ENCODE measurements at places on chromosomes 1 and 21. TPM values are rescaled to one million over a fixed set of nuclear protein-coding genes. Genes with fewer than 3 reads are reported as not detected.
A peak's percentile ranks its signal among the peaks of the same experiment; 100 is the strongest.

DNA sequence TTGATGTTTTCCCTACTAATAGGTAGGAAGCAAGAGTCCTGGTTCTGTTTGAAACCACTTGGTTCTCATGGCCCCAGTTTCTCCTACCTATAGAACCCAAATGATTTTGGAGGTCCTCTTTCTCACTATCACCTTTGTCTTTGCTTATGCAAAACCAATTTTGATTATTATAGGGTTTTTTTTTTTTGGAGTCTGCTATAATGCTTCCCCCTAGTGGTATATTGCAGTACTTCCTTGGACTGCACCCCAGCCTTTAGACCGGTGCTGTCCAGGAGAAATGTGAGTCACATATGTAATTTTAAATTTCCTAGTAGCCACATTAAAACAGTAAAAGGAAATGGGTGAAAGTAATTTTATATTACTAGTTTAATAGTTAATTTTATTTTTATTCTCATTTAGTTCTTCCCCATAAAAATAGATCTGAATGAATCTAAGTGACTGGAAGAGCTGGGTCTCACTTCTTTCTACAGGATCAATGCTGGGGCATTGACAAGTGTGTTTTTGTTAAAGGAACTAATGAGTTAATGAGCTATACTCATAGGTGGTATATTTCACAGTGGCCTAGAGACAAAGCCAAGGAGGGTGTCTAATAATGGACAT is 10.6 kb downstream of the FCMR start:
- no peaks in the 10 kb centered on the region for H3K4me1 ChIP-seq
- H3K27ac ChIP-seq = no peak overlapping the region

DNA sequence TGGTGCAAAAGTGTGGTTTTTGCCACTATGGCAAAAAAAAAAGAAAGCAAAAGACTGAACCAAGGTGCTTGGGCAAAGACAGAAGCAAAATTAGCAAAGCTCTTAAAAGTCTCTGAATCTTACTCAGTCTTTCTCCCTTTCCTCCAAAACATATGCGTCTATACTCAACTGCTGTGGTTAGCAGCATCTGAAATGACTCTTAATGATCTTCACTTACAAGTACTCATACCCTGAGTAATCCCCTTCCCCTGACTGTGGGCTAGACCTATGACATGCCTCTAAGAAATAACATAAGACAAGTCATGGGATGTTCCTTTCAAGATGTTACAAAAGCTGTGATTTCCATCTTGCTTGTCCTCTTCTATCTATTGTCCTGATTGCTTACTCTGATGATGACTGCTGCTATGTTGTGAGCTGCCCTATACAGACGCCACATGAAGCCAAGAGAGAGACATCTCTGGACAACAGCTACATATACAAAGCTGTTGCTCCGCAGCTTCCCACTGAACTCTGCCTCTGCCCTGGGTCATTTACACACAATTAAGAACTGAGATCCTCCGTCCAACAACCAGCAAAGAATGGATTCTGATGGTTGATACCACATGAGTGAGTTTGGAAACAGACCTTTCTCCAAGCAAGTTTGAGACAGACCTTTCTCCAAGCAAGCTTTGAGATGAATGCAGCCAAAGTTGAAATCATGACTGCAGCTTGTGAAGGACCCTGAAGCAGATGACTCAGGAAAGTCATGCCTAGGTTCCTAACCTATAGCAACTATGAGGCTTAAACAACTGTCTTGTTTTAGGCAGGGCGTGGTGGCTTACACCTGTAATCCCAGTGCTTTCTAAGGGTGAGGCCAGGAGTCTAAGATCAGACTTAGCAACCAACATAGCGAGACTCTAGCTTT is 55.2 kb downstream of the PUM1 start:
- no peak for DNase-seq
- peaks cover 5% of the 10 kb centered on the region for H3K36me3 ChIP-seq
- H3K4me3 ChIP-seq = no peak overlapping the region
- H3K4me1 ChIP-seq = peaks cover 25% of the 10 kb centered on the region
- H3K27ac ChIP-seq = no peak overlapping the region
- H3K27me3 ChIP-seq = no peaks in the 10 kb centered on the region

DNA sequence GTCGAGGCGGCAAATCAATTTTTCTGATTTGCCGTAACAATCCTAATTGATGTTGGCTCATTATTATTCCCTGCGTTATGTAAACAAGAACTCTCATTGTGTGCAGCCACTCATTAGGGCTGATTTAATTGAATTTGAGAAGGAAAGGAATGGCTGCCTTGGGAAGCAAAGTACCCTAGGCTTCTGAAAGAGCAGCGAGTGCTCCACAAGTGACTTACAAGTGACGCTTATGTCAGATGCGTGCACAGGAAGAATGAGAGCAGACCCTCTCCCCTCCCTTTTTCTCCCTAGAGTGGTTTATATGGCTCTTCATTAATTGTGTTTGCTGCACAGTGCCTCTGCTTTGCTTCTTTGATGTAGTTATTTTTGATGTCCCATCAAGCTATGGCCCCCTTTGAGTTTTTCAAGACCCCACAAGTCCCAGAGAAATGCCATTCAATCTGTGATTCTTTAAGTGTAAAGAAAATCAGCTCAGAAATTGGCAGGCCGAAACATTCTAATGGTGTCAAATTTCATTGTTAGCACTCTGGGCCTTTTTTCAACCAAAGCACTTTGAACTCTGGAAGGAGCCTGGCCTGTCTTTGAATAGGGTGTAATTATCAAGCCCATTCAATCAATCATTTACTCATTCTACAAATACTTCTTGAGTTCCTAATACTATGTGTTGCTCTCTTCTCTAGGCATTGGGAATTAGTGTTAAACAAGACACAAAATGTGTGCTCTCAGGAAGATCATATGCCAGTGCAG is 86.8 kb upstream of the VAV3 start:
- H3K4me3 ChIP-seq = no peak overlapping the region
- no peak overlapping the region for H3K27ac ChIP-seq
- DNase-seq = no peak
- H3K36me3 ChIP-seq = no peaks in the 10 kb centered on the region
- H3K27me3 ChIP-seq = no peaks in the 10 kb centered on the region

DNA sequence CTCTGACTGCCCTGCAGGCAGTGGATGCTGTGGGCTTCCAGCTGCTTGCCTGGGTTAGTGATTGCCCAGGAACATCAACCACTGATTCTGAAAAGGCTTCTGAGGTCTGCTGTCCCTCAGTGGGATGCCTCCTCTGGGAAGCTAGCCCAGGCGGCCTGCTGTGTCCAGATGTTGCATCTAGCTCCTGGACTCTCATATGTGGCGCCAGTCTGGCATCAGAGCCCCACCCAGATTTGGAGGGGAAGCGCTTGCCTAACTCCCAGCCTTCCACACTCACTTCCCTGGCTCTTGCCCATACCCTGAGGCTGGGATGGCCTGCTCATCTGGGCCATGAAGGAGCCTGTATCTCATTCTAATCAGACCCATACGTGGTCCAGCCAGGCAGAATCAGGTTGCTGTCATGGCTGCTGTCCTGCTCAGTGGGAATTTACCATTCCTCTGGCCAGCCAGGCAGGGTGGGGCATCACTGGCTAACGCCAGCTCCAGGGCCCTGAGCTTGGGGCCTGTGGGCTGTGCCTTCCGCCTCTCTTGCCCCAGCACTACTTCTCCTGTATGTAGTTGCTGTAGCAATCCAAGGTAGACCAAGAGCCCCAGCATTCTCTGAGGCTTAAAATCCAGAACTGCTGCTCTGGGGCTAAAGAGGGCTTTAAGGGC is 4.1 kb downstream of the CSF1 start:
- H3K4me3 ChIP-seq = no peak overlapping the region
- no peaks in the 10 kb centered on the region for H3K27me3 ChIP-seq
- peaks cover 8% of the 10 kb centered on the region for H3K36me3 ChIP-seq
- no peak for DNase-seq

GRCh38 chr21:25639551-25640201 is 618 bp downstream of the JAM2 start:
- no peaks in the 10 kb centered on the region for H3K27me3 ChIP-seq
- peak overlapping the region; percentile 56 for H3K27ac ChIP-seq
- no peaks in the 10 kb centered on the region for H3K4me1 ChIP-seq
- peak; percentile 77 for DNase-seq
- peak overlapping the region; percentile 59 for H3K4me3 ChIP-seq

DNA sequence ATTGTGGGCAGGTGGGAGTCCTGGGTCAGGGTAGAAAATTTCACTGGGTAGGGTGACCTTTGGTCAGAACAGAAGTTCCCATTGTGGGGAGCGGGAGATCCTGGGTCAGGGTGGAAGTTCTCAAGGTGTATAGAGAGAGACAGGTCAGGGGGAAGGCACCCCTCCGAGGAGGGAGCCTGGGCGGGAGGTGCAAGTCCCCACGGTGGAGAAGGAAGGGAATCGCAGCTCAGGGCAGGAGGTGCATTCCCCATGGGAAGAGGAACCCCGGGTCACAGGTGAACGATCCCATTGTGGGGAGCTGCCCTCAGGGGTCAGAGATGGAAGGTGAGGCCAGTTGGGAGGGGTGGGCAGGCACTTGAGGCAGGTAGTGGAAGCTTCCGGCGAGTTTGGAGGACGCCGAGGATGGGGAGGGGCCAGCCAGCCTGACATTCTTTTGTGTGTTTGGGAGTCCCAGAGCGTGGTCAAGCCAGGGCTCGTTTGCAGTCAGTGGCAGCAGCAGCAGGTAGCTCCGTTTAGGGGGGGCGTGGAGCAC is 637 bp downstream of the LYPLA2 start:
- H3K27me3 ChIP-seq = no peaks in the 10 kb centered on the region
- peak overlapping the region; percentile 93 for H3K4me3 ChIP-seq
- peaks cover 26% of the 10 kb centered on the region for H3K4me1 ChIP-seq
- peak overlapping the region; percentile 69 for H3K27ac ChIP-seq
- DNase-seq = peak; percentile 56
- no peaks in the 10 kb centered on the region for H3K36me3 ChIP-seq

- H3K4me3 ChIP-seq = peak overlapping the region; percentile 3
- peaks cover 12% of the 10 kb centered on the region for H3K36me3 ChIP-seq
- no peaks in the 10 kb centered on the region for H3K27me3 ChIP-seq
- no peak overlapping the region for H3K27ac ChIP-seq
Measured at GRCh38 chr1:22089134-22089571, 36.6 kb downstream of the CDC42 start.

GRCh38 chr1:8312235-8313218 is 5.4 kb upstream of the SLC45A1 start:
- no peaks in the 10 kb centered on the region for H3K27me3 ChIP-seq
- H3K27ac ChIP-seq = no peak overlapping the region
- H3K36me3 ChIP-seq = no peaks in the 10 kb centered on the region
- peaks cover 12% of the 10 kb centered on the region for H3K4me1 ChIP-seq
- H3K4me3 ChIP-seq = no peak overlapping the region

DNA sequence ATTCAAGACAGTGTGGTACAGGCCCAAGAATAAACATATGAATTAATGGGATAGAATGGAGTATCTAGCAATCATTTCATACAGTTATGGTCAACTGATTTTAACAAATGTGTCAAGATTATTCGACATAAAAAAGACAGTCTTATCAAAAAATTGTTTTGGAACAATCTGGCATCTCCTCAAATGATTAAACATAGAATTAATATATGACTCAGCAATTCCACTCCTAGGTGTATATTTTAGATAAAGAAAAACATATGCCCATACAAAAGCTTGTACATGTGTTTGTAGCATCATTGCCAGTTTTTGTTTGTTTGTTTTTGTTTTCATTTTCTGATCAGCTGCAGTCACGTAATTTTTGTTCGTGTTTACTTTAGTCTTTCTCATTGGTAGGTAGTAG is 1188.3 kb downstream of the BRINP3 start:
- H3K4me3 ChIP-seq = no peak overlapping the region
- no peak overlapping the region for H3K27ac ChIP-seq
- H3K36me3 ChIP-seq = no peaks in the 10 kb centered on the region
- H3K4me1 ChIP-seq = no peaks in the 10 kb centered on the region
- no peak for DNase-seq

DNA sequence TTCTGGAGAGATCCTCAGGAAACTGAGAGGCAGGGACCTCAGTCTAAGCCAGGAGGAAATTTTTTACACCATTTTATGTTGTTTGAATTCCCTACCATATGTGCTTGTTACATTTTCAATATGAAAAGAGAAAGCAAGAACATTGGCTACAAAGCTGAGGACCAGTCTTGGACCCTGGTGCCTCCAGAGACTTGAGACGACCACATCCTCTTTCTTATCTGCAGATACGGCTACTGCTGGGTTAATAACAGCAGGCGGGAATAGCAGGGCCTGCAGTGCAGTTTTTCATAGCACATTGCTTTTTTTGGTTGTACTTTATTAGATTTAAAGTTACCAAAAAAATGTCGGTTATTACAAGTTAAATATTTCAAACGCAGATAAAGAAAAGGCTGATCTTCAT is 3.9 kb downstream of the KDM4A start:
- DNase-seq = no peak
- no peak overlapping the region for H3K27ac ChIP-seq
- H3K4me3 ChIP-seq = no peak overlapping the region
- no peaks in the 10 kb centered on the region for H3K27me3 ChIP-seq
- peaks cover 23% of the 10 kb centered on the region for H3K36me3 ChIP-seq

GRCh38 chr1:43439781-43440180 is 13.9 kb downstream of the HYI start:
- no peak for DNase-seq
- H3K4me3 ChIP-seq = no peak overlapping the region
- H3K27me3 ChIP-seq = no peaks in the 10 kb centered on the region
- H3K36me3 ChIP-seq = peaks cover 3% of the 10 kb centered on the region

- peaks cover 79% of the 10 kb centered on the region for H3K27me3 ChIP-seq
- no peak within 1 kb of the TSS for H3K27ac ChIP-seq
- DNase-seq = peak; percentile 78
- no peak within 1 kb of the TSS for H3K4me3 ChIP-seq
Measured at GRCh38 chr1:46489638-46490405, at the start of gene DMBX1. TSS of gene DMBX1 (plus strand) at chr1:46489836. CDS start at chr1:46507011, 17,175 bp downstream.

DNA sequence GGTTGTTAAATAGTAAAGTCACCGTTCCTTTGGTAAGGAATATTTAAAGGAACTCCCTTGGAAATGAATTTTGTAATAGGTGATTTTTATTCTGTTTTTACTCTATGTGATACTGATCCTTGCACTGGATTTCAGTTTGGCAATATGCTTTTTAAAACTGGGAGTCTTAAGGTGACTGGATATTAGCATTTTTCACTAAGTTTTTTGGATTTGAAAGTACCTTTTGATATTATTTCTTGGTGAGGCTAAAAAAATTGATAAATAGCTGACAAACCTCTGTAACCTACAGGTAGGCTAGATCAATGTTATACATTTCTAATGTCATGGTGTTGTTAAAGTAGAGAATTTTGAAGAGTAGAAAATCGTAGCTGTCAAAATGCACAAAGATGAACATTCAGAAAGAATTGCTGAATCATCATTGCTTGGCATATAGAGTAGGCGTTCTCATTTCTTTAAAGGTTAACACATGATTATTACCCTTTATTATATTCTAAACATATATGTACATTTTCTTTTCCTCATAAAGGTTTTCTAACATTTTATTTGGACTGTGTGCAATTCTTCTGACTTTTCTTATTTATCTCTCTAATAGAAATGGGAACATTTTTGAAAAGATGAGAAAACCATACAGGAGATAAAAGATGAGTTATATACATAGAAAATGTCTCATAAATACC is 1.5 kb upstream of the DNAJB4 start:
- H3K27me3 ChIP-seq = no peaks in the 10 kb centered on the region
- H3K36me3 ChIP-seq = no peaks in the 10 kb centered on the region
- H3K4me1 ChIP-seq = no peaks in the 10 kb centered on the region
- H3K27ac ChIP-seq = peak overlapping the region; percentile 98
- DNase-seq = no peak
- no peak overlapping the region for H3K4me3 ChIP-seq

The ITGB2 gene
- total RNA-seq = 111 TPM

The CTXND2 gene
- total RNA-seq = not detected

The CDC42 gene
- total RNA-seq = 248 TPM

The KMO gene
- 2.3 TPM for total RNA-seq

The DIPK1A gene
- 4.0 TPM for total RNA-seq

The FCRL4 gene
- not detected for total RNA-seq

The KIF17 gene
- total RNA-seq = 4.9 TPM

The OPTC gene
- total RNA-seq = not detected

The MRPL9 gene
- total RNA-seq = 65.3 TPM

The AZIN2 gene
- total RNA-seq = 4.9 TPM

All from kidney (tissue), 22 donors.